D721Med (cell line): ENCODE measurements at places on chromosomes 1 and 21.

DNA sequence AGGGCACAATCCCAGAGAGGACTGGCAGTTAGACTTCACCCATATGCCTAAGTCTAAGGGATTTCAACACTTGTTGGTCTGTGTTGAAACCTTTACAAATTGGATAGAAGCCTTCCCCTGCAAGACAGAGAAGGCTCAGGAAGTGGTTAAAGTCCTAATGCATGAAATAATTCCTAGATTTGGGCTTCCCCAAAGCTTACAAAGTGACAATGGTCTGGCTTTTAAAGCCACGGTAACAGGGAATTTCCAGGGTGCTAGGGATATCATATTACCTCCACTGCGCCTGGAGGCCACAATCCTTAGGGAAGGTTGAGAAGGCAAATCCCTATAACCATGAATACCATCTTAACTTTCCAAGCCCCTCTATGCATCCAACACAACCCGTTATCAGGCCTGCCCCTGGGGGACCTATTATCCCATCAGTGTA lies 3.3 kb upstream of the FMO4 start:
- DNase-seq, result no peak

DNA sequence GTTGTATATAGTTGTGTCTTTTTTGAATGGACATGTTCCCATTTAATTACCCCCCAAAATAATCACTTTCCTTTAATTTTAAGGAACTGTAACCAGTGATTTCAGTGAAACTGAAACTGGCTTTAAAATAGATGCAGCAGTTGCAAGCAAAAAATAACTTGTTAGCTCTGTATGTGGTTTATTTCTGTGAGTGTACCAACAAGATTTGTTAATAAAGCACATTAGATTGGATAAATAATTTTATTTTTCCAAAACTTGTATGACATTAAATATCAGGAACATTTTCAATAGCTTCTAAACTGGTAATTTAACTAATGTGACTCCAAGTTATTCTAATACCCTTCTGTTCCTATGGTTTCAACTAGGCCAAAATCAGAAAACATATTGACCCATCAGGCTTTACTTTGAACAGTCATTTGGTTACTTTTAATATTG lies 184.3 kb upstream of the CACYBP start:
- DNase-seq, result no peak

DNA sequence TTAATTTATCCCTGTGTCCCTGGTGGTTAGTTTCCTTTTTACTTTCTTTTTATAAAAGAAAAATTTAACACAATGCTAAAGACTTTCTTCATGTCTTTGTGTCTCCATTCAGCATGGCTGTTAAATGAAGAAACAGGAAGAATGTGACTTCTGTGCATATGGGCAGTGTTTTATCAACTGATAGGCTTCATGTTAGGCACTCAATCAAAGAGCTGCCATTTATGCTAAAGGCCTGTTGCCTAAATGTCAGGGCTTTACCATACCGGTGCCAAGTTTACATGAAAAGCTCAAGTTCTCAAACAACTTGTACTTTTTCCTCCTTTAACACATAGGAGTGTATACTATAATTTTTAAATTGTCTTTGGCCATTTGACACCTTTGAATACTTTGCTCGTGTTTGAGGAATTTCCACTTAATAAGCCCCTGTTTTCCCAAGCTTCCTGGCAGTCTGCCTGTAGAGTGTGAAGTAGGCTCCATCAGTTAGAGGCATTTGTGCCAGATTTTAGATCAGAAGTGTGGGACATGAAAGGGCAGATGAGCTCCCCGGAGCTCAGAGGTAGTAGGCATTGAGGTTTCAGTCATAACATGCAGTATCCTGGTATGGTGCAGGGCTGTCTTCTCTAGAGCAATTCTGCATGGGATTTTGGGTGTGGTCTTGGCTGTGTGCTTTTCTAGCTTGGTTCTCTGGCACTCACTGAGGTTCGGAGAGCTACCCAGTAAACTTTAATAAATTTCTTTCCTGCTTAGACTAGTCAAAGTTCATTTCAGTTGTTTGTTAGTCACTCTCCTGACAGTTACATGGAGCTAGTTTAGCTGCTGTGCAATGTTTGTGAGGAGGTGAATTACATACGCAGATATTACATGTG lies 119.0 kb downstream of the LEPR start:
- DNase-seq, result no peak

GRCh38 chr1:86416343-86416742 lies 7.6 kb upstream of the CLCA2 start:
- no peak for DNase-seq

DNA sequence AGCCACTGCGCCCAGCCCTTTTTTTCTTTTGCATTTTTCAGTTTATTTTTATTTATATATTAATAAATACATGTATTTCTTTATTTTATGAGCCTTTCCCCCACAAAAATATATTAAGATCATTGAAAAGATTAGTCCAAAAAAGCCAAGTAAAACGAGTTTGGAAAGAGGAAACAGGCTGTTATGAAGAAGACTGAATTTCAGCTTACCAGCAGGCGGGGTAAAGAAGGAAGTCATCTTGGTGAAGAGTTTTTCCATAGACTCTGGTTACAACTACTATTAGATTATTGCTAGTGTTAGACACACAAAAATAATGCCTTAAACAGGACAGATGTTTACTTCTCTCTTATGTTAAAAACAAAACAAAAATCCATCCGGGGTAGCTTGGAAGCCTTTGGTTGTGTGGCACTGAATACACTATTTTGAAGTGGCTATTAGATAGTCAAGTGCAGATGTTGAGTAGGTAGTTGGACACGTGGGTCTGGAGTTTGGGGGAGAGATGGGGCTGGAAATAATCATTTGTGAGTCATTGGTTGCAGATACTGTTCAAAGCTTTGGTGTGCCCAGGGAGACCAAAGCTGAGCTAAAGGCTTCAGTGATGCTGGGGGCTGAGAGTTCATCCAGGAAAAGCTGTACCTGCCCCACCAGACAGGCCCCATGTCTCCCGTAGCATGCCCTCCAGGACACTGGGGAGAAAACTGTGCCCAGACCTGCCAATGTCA lies 8.7 kb upstream of the LRRC71 start:
- DNase-seq, result no peak

GRCh38 chr1:160030657-160031364 lies 979 bp downstream of the PIGM start:
- no peak for DNase-seq

DNA sequence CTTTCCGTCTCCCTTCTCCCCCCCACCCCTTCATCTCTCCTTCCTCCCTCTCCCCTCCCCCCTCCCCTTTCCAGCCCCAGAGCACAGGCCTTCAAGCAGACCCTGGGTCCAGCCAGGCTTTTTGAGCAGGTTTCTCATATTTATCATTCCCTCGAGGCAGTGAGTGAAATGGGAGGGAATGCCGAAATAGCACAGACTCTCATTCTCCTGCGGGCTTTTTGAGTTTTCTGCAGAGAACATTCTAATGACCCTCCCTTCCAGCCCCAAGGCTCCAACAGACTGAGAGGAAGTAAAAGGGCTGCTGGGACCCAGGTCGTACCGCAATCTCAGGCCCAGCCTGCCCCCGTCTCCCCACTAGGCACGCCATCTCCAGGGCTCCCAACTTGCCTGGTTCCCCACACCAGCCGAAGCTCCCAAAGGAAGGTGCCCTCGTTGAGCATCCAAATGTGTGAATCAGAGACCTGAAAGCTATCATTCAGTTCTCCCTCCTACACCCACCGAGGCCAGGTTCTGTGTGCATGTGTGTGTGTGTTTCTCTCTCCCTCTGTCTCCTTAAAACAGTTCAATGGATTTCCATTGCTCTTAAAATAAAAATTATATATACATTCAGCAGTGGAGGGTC lies 22.3 kb downstream of the ACTA1 start:
- DNase-seq, result no peak

GRCh38 chr1:53685272-53686051 lies 53.5 kb downstream of the GLIS1 start:
- DNase-seq, result no peak

GRCh38 chr1:57158604-57158998 lies 192.8 kb upstream of the C8B start:
- DNase-seq, result no peak

DNA sequence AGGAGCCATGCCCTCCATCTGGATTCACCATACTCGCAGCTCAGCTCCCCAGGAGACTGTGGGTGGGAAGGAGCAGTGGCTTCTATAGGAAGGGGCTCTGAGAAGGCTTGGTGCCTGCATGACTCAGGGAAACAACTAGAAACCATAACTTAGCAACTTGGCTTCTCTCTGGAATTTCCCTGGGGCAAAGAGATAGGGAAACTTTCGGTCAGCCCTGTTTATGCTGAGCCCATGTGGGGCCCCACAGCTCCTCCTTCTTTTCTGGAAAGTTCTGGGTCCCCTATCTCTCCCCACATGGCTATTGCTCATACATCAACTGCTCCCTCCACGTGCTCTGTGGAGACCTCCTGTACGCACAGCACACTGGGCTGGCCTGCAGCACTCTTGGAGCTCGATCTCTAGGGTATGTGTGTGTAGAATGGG lies 39.3 kb downstream of the PLEKHA6 start:
- DNase-seq, result no peak

- no peak for DNase-seq
Observed at GRCh38 chr1:235998812-235999211, 66.1 kb downstream of the NID1 start.

GRCh38 chr1:29650041-29650400 lies 413.7 kb downstream of the PTPRU start:
- DNase-seq, result no peak

DNA sequence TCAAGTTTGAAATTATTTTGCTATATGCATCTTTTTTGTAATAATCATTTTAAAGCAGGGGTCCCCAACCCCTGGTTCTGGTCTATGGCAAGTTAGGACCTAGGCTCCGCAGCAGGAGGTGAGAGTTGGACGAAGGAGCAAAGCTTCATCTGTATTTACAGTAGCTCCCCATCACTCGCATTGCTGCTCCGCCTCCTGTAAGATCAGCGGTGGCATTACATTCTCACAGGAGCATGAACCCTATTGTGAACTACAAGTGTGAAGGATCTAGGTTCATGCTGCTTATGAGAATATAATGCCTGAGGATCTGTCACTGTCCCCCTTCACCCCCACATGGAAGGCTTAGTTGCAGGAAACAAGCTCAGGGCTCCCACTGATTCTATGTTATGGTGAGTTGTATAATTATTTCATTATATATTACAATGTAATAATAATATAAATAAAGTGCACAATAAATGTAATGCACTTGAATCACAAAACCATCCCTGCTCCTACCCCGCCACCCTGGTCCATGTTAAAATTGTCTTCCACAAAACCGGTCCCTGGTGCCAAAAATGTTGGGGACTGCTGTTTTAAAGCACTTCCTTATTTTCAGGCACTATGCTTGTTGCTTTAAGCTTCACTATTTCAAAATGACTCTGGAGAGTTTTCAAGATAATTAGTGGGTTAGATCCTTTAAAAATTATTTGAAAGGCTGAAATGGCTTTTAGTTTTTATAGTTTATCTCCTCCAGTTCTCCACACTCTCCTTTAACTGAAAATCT lies 74.8 kb downstream of the PLA2G4A start:
- no peak for DNase-seq

GRCh38 chr1:234106032-234106431 lies 201.6 kb downstream of the SLC35F3 start:
- DNase-seq, result no peak

GRCh38 chr1:3530086-3530925 lies 75.8 kb downstream of the ARHGEF16 start:
- no peak for DNase-seq

- DNase-seq, result no peak
Observed at GRCh38 chr21:32908534-32908933, 117.2 kb upstream of the OLIG2 start.

GRCh38 chr21:40215941-40216340 lies 348.7 kb downstream of the PCP4 start:
- no peak for DNase-seq

GRCh38 chr1:1920608-1921458 lies 1.8 kb upstream of the TMEM52 start:
- no peak for DNase-seq

- no peak for DNase-seq
Observed at GRCh38 chr1:24142546-24143534, at the start of gene IL22RA1. IL22RA1 (minus strand) TSS chr1:24143140; CDS start chr1:24143082, 58 bp downstream.

DNA sequence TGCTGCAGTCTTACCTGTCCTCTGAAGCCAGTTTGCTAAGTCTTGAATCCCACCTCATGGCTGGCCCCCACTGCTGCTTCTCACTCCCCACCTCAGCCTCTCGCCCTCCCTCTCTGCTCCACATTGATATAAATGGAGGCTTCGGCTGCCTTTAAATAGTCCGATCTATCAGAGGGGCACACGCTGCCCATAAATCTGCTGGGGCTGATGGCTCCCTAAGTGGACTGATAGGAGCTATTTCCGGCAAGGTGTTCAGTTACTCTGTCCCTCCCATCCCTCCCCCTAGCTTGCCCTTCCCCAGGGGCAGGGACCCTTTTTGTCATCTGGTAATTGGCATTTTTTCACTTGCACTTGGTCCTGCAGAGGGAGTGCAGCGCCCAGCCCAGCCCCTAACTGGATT lies 108.4 kb downstream of the TMEM53 start:
- no peak for DNase-seq

GRCh38 chr1:152514715-152515433 lies 592 bp downstream of the CRCT1 start:
- DNase-seq, result no peak

DNA sequence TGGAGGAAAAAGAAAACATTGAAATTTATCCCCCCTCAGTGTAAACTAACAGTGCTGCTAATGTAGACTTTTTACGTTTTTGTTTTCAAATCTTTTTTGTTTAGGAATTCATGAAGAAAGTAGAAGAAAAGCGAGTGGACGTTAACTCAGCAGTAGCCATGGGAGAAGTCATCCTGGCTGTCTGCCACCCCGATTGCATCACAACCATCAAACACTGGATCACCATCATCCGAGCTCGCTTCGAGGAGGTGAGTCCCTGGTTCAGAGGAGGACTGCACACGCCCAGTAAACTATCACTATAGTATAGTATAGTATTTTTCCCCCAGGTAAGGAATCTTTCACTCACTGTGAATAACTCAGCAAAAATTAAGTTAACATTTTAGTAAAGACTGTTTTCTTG lies 37.8 kb upstream of the BMP8A start:
- DNase-seq, result no peak

- no peak for DNase-seq
Observed at GRCh38 chr1:241842565-241842964, 5.4 kb upstream of the EXO1 start.
